ENCODE measurements at places on chromosomes 13 and 19.

DNA sequence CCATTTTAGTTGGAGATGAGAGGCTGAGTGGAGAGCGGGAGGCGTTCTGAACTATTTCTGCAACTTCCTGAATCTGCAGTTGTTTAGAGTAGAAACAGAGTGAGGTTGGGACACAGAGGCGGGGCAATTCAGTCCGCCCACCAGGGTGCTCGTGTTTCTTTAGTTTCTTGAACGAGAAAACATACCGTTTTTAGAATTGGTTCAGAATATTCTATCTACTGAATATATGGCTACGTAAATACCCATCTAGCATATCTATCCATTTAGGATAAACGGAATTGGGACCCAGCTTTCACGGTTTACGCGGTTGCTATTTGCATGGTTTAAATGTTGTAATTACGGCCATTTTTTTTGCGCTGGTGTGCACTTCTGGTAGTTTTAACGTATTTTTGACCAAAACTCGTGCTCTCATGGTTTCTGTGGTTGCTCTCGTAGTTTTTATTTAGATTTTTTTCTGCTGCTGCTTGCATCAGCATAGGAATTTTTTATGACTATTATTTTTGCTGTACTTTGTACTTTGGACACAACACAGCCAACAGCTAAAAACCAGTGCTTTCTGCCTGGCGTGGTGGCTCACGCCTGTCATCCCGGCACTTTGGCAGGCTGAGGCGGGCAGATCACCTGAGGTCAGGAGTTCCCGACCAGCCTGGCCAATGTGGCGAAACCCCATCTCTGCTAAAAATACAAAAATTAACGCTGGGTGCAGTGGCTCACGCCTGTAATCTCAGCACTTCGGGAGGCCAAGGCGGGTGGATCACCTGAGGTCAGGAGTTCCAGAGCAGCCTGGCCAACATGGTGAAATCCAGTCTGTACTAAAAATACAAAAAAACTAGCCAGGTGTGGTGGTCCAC, 32.7 kb downstream of the TIMM13 start:
- no peak for DNase-seq

GRCh38 chr13:112449545-112449930, 73.4 kb downstream of the SPACA7 start:
- DNase-seq: no peak

DNA sequence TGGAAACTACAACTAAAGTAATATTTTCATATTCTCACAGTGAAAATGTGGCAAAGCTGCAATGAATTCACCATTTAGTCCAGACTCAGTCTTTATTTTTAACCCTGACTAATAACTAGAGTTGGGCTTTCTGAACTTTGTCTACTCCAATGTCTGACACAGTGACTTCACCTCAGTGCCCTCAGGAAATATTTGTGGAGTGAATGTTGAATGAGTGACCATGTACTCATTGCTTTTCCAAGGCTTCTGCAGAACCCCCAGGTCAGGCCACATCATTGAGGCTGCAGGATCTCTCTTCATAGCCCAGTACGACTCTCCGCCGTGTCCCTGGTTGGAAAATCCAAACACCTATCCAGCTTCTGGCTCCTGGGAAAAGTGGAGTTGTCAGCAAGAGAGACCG, 1.8 kb downstream of the ZNF175 start:
- no peak for DNase-seq

GRCh38 chr19:51830274-51830673, 35.3 kb downstream of the FPR3 start:
- no peak for DNase-seq

DNA sequence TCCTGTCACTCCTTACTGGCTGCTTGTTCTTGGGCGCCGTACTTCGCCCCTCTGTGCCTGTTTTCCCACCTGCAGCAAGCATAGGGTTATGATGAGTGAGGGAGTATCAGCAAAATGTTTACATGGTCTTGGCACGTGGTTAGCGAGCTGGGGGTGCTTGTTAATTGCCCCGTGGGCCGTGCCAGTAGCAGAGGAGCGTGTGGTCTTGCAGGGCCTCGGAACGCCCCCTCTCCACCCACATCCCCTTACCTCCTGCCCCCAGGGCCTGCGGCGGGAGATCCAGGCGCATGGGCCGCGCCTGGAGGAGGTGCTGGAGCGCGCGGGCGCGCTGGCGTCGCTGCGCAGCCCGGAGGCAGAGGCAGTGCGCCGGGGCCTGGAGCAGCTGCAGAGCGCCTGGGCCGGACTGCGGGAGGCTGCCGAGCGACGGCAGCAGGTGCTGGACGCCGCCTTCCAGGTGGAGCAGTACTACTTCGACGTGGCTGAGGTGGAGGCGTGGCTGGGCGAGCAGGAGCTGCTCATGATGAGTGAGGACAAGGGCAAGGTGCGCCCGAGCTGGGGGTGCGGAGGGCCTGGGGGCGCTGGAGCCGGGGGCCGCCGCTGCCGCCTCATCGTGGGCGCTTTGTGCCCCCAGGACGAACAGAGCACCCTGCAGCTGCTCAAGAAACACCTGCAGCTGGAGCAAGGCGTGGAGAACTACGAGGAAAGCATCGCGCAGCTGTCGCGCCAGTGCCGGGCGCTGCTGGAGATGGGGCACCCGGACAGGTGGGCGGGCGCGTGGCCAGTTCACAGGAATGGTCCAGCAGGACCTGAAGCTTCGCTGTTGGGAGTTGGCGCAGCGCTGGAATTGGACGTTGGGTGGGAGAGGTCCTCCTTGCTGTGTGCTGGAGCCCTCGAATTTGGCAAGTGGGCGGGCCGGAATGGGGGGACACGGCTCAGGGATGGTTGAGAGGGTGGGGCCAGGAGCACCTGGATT, 22.5 kb upstream of the SHKBP1 start:
- peak; percentile 85 for DNase-seq

DNA sequence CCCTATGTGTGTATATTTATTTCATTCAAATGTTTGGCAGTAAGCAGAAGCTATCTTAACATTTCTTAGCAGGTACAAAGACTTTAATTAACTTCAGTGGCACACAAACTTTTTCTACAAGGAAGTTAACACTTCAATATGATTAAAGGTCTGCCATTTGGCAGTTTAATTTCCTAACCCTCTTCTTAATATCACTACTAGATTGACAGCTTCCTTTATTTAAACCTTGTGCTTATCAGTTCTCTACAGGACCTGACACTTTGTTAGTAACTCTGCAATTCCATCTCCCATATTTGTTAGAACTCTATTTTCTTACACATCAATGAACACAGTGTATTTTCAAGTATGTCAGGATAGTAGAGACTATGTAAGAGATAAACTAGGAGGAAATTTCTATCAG, 152.4 kb upstream of the ATXN8OS start:
- DNase-seq: no peak

- DNase-seq: peak; percentile 11
Measured at GRCh38 chr13:30569901-30570576, 47.7 kb upstream of the USPL1 start.

DNA sequence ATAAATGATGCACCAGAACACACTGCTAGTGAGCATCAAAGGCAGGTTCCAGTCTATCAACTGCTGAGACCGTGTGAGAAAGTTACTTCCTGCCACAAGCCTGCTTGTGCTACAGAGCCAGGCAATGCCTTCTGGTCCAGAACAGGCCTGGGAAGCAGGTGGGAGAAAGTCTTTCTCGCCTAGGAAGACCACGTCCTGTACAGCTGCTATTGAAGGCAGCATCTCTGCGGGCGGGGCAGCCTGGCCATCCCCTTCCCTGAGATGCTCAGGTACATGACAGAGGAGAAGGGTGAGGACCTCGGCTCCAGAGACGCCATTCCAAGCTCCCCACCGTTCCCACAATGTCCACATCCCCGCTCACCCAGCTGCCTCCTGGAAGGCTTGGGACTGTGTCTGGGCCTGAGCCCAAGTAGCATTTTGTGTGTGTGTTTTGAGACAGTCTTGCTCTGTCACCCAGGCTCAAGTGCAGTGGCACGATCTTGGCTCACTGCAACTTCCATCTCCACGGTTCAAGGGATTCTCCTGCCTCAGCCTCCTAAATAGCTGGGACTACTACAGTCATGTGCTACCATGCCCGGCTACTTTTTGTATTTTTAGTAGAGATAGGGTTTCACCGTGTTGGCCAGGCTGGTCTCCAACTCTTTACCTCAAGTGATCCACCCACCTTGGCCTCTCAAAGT, 3.4 kb downstream of the RFX1 start:
- DNase-seq: no peak

- peak; percentile 90 for DNase-seq
Measured at GRCh38 chr19:49680421-49681351, 3.6 kb downstream of the PRMT1 start.

DNA sequence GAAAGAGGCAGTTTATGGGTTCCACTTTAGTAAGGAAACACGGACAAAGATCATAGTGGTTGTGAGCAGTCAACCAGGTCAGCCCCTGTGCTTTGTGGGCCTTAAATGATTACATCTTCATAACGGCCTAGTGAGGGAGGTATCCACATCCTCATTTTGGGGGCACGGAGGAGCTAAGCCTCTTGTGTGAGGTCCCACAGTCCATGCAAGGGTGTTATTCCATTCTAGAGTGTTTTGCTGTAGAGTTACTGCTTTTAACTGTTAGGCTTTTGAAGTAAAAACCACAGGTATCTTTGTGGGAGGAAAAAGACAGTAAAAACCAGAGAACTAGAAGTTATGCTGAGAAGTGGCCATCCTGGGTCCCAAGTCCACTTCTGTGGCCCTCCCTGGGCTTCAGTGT, 4.0 kb downstream of the NOP53 start:
- no peak for DNase-seq

DNA sequence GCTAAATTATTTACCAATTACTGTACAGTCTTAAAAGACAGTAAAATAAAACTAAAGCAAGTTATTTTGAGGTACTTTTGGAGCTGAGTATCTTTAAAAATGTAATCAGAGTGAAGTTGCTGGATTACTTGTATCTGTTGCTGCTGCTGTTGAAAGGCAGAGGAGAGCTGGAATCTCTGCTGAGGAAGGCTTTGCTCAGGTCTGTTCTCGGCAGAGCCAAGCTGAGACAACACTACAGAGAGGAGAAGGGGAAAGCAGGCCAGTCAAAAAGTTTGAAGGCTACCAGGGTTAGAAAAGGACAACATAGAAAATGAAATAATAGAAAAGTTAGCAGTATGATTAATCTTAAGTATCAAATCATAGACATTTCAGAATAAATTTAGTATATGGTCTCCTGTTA, 9.8 kb downstream of the EXOSC8 start:
- no peak for DNase-seq

GRCh38 chr13:48686636-48687210, 33.0 kb downstream of the CYSLTR2 start:
- no peak for DNase-seq

All from iPS-NIHi11 (cell line).